ENCODE measurements at places on chromosomes 1 and 21. TPM values are rescaled to one million over a fixed set of nuclear protein-coding genes. Genes with fewer than 3 reads are reported as not detected.

GRCh38 chr1:112686835-112687234 lies 12.4 kb downstream of the MOV10 start:
- no peak for DNase-seq

DNA sequence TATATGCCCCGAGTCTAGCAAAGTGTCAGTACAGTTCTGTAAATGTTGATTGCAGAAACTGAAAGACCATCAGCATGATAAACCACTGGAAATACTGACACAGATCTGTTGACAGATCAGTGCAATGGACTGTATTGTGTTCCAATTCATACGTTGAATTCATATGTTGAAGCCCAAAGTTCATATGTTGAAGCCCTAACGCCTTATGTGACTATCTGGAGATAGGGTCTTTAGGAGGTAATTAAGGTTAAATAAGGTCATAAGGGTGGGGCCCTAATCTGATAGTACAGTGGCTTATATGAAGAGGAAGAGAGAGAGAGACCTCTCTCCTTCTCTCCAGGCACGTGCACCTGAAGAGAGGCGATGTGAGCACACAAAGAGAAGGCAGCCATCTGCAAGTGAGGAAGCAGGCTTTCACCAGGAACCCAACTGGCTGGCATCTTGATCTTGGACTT lies 144.7 kb downstream of the MRPL39 start:
- no peak for DNase-seq

GRCh38 chr1:98179151-98179773 lies 258.4 kb upstream of the DPYD start:
- DNase-seq, result no peak

- no peak for DNase-seq
These were observed 112.6 kb downstream of the GRIK1 start for GRCh38 chr21:29827236-29827635.

HP1BP3 gene
- total RNA-seq, result 274 TPM

DNA sequence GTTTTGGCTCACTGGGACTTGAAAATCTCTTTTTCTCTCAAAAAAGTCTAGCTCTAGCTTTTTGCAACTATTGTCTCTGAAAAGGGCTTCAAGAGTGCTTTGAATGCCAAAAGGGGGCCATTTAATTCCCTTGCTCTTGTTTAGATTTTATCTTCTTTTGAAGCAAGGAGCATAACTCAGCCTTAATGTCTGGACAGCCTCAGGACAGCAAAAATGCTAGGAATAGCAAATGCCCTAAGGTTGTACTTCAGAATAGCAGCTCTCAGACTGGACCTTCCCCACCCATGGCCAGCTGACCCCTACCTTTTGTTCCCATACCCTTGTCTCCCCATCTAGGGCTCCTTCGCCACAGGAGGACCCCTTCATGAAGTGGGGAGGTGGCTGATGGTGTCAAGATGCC lies 121.4 kb downstream of the KCNK1 start:
- no peak for DNase-seq

OVAAL gene
- not detected for total RNA-seq

CDK18 gene
- total RNA-seq, result 2.2 TPM

DNA sequence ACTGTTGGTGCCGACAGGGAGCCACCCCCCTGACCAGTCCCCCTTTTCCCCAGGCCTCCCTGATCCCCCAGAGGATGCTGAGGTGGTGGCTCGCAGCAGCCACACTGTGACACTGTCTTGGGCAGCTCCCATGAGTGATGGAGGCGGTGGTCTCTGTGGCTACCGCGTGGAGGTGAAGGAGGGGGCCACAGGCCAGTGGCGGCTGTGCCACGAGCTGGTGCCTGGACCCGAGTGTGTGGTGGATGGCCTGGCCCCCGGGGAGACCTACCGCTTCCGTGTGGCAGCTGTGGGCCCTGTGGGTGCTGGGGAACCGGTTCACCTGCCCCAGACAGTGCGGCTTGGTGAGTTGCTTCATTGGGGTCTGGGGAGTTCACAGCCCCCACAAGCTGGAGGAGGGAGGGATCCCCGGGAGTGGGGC lies 89.2 kb downstream of the TRIM11 start:
- DNase-seq, result no peak

DNA sequence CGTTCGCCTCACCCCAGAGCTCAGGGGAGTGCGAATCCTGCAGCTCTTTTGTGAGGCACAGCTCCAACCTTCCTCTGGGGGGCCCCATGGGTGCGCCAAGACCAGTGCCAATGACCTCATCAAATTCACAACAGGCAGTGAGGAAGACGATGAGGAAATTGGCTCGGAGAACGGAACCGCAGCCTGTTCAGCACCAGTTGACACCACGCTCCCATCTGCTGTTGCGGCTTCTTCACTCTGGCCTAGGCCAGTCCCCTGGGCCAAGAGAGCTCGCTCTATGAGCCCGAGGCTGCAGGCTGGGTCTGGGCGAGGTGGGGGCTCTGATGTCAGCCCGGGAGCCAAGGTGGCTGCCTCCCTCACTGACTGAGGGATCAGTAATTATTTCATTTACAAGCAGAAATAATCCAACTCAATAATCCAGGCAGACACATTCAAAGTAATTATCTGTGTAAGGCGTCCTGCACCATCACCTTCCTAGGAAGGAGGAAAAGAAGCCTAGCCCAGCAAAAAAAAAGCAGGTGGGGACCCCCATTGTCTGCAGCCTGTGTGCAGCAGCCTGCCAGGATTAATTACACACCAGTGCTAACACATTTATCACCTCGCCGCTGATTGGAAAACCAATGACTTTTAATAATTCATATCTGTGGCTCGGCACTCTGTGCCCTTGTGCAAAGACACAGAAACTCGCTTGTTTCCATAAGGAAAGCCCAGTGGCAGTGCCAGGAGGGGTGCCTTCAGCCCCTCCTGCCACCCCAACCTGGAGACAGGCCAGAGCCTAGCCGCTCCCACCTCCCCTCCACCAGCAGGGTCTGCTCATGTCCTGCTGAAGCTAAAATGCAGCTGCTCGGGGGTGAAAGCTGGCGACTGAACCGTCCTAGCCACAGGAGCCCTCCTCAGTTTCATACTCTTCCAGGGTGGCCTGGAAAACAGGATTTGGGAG lies 1.9 kb downstream of the PLEKHA6 start:
- no peak for DNase-seq

- DNase-seq, result no peak
These were observed 25.5 kb upstream of the GRHL3 start for GRCh38 chr1:24293392-24294227.

DNA sequence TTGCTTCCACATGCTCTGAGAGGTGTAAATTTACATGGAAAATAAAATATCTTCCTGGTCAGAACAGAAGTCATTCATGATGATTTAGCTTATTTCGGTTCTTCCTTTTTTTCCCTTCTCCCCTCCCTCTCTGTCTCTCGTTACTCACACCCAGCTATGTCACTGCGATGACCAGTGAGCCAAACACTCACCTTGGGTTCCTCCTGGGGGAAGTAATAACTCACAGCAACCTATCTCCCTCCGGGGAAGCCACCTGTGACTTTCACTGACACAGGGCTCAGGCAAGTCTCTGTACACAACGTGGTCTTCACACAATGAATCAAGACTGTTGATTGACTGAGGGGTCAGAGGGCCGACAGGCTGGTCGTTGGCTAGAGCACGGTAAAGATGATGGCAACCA lies 135.3 kb upstream of the VANGL1 start:
- DNase-seq, result no peak

- no peak for DNase-seq
These were observed 119.6 kb downstream of the SYT14 start for GRCh38 chr1:210057593-210057992.

CACHD1 gene
- total RNA-seq, result 11.9 TPM

GRCh38 chr21:33300701-33301631 lies 23.8 kb upstream of the IFNAR1 start:
- DNase-seq, result peak; percentile 70

DNA sequence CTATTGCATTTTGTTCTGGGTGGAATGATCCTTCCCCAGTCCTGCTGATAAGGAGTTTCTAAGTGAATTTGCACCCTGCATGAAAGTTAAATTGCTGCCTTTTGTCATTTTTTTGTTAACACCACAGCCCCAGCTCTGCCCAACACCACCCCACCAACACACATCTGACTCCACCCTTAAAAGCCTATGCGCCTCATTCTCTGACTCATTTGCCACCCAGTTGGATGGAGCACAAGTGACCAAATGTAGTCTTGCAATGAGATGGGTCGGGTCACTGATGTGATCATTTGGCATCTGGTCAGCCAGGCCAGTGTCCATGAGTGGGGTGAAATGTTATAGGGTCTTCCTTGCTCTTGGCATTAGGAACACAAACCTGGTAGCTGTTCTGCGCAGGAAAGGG lies 256.8 kb downstream of the KAZN start:
- no peak for DNase-seq

LCE1D gene
- not detected for total RNA-seq

DNA sequence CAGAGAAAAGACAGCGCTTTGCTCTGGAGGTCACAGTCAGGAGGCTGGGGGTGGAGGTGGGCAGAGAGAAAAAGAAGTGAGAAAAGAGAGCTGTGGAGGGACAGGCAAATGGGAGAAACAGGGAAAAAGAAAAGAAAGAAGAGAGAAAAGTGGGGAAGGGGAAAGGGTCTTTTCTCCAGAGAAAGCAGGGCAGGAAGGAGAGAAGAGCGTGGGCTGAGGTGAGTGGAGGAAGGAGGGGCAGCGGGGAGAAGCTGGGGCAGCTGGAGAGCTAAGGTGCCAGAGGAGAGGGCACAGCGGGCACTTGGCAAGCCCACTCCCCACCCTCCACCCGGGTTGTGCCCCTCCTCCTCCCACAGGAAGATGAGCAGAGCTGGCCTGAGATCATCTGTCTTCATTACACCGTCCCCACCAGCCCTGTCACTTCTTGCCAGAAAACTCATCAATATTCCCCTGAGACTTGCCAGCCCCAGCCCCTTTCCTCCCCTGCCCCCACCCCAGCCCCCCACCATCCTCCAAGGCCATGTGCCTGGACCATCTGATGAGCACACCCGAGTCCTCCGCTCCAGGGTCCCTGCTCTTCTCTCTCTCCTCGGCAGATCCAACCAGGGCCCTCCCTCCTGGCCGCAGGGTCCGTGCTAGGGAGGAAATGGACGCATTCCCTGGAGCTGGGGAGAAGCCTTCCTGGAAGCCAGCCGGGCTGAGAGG lies 17.0 kb upstream of the BLACAT1 start:
- DNase-seq, result no peak

FNDC10 gene
- 2.6 TPM for total RNA-seq

PGLYRP3 gene
- total RNA-seq, result not detected

ANKRD65 gene
- 1.6 TPM for total RNA-seq

Measured in fibroblast of villous mesenchyme (primary cell).